ENCODE measurements at places on chromosomes 3 and 15. TPM values are rescaled to one million over a fixed set of nuclear protein-coding genes. Genes with fewer than 3 reads are reported as not detected.

GRCh38 chr15:81852411-81853149 lies 193.2 kb downstream of the MEX3B start:
- DNase-seq: no peak

- no peak for DNase-seq
These were observed 214.7 kb downstream of the SHQ1 start for GRCh38 chr3:72633534-72633933.

GRCh38 chr15:38294126-38294525 lies 41.5 kb downstream of the SPRED1 start:
- no peak for DNase-seq

- no peak for DNase-seq
These were observed 60.8 kb downstream of the GREM1 start for GRCh38 chr15:32778391-32779176.

DNA sequence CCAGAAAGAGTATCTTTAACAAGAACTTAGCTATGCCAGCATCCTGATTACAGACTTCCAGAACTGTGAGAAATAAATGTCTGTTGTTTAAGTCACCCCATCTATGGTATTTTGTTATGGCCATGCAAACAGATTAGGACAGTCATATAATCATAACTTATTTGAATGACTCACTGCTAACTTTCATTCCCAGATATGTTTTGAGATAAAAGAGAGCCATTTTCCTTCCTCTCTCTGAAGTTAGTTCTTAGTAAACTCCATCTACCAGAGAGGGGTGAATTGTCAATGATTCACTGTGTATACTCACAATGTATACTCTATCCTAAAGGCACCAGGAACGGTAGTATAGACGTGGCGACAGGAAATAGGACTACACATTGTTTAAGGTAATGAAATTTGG lies 179.4 kb upstream of the DPH6 start:
- DNase-seq: no peak

GRCh38 chr3:104526901-104527401 lies 839.8 kb upstream of the ALCAM start:
- no peak for DNase-seq

GRCh38 chr3:66839508-66839907 lies 158.6 kb upstream of the KBTBD8 start:
- DNase-seq: no peak

- no peak for DNase-seq
These were observed 40.5 kb downstream of the IMPG2 start for GRCh38 chr3:101279765-101280385.

DNA sequence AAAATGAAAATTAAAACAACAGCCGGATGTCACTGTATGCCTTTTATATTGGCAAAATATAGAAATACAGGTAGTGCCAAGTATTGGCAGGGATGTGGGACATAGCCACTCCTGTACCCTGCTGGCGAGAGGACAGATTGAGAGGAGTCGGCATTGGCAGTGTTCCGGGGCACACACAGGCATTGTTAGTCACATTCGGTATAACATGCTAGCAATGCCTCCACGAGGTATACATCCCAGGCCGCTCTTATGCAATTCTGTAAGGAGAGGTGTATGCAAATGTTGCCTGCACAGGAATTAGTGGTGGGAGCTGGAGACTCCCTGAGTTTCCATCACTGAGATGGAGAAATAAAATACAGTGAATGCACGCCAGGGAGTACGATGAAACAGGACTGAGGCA lies 99.4 kb upstream of the DLG1 start:
- no peak for DNase-seq

Gene C3orf70
- 3.4 TPM for total RNA-seq

GRCh38 chr3:59212128-59212779 lies 162.4 kb upstream of the CFAP20DC start:
- DNase-seq: no peak

GRCh38 chr3:195537995-195538394 lies 5.1 kb downstream of the PPP1R2 start:
- DNase-seq: no peak
